ENCODE measurements at places on chromosomes 7 and 10. TPM values are rescaled to one million over a fixed set of nuclear protein-coding genes. Genes with fewer than 3 reads are reported as not detected.

ASZ1 gene
- 0.70 TPM for polyA plus RNA-seq

AKR1C4 gene
- polyA plus RNA-seq: not detected

CHAT gene
- polyA plus RNA-seq: not detected

NCF1 gene
- polyA plus RNA-seq: 0.11 TPM

NRCAM gene
- polyA plus RNA-seq: 1.2 TPM

CXCL12 gene
- polyA plus RNA-seq: 30.6 TPM

ADRB1 gene
- 1.6 TPM for polyA plus RNA-seq

NPY gene
- 3.5 TPM for polyA plus RNA-seq

FAM25A gene
- polyA plus RNA-seq: not detected

STEAP1B gene
- polyA plus RNA-seq: not detected

ELN gene
- not detected for polyA plus RNA-seq

LHFPL3 gene
- polyA plus RNA-seq: not detected

PCBD1 gene
- polyA plus RNA-seq: 264 TPM

CREB5 gene
- polyA plus RNA-seq: 5.0 TPM

NKX1-2 gene
- not detected for polyA plus RNA-seq

TBC1D12 gene
- 5.3 TPM for polyA plus RNA-seq

CUZD1 gene
- polyA plus RNA-seq: not detected

SLC16A9 gene
- 3.5 TPM for polyA plus RNA-seq

MMRN2 gene
- 7.3 TPM for polyA plus RNA-seq

PNLIPRP1 gene
- polyA plus RNA-seq: not detected

ANKRD2 gene
- not detected for polyA plus RNA-seq

HYAL4 gene
- not detected for polyA plus RNA-seq

Measured in cardiac muscle cell (in vitro differentiated cells and primary cell).